ENCODE measurements at places on chromosomes 11 and 22.

- no peak for DNase-seq
Observed at GRCh38 chr11:126418887-126419286, 63.4 kb downstream of the ST3GAL4 start.

DNA sequence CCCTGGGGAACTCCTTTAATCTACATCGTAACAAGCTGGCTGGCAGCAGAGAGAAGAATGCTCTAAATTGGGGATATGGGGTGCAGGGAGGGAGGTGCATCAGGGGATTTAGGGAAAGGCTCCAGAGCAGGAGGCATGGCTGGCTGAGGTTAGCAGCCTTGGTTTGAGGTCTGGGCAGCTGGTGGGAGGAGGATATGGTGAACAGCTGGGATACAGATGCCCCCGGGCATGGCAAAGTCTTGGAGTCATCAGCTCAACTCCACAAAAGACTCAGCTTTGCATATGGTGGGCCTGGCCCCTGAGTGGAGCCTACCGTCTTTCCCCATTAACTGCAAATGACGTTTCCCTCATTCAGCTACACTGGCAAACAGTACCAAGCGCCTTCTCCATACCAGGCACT is 5.4 kb downstream of the FAM83F start:
- no peak for DNase-seq

DNA sequence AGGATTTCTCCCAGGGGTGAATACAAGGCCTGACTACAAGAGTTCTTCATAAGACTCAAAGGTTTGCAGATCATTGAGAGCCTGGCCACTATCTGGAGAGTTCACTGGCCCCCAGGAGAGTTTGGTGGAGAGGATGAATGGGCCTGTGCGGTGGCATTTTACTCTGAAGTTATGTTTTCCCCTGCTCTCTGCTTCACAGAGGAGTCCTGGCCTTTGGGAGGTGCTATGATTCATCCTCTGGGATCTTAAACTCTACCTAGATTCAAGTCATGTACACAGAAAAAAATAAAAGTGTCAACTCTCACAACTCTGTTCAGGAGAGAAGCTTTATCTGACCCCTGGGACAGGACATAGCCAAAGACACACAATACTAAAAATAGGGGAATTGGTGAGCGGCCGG is 159.1 kb upstream of the CARD18 start:
- no peak for DNase-seq

DNA sequence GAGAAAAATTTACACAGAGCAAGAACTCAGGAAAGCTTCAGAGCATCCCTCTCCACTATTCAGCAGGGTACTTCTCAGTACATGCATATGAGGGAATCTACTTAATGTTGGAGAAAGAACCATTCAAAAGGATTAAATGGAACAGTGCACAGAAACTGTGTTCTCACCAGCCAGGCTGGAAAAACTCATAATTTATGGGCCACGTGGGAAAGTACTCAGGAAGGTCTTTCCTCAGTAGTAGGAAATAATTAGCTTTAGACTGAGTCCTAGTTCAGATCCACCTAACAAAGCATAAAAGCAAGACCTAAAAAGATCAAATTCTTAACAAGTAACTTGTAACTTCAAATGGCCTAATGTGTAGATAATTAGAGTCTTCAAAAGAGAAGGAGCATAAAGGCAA is 134.0 kb downstream of the FAM76B start:
- no peak for DNase-seq

DNA sequence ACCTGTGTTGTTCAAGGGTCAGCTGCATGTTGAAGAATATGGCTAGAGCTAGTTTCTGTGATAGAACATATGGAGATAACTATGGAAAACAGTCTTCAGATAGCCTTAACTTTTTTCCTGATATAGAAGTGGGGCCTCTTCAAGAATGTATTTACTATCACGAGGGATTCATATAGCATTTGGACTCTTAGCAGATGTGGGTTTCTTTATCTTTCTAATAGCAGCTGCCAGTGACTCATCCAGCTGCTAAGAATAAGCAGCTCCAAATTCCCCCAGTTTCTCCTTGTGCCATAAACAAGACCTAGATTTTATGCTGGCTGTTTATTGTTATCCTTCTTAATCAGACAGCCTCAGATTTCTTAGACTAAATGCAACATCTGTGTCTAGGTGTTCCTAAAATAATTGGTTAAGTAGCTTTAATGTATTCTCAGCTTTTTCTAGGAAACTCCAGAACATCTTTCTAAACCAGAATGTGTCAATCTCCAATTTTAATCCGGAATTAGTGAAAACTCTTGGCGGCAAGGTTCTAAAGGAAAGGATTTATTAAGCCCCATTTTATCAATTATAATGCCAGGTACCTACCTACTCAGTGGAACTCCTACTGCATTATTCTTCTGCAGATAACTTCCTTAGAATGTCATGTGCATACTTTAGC is 119.8 kb downstream of the CSTPP1 start:
- no peak for DNase-seq

DNA sequence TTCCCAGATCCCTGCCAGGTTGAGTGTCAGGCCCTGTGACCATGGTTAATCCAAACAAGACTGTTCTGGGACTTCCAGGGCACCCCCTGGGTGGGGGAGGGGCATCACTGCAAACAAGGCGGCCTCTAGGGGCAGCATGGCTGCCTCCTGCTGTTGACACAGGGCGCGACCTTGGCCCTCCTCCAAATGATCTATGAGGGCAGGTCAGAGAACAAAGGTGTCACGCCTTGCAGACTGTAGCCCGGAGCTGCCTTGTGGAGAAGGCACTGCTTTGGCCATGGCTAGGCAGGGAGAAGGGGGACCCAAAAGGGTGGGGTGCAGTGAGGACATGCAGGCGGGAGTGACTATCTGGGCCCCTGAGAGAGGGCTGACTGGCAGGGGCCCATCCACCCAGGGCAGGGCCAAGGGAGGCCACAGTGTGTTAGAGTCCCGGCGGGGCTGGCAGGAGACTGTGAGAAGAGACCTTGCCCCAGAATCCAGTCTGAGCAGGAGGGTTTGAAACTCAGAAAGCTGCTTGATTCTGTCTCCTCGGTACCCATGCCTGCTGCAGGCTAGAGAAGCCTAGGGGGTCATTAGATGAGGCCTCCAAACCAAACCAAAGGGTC is 35.6 kb downstream of the KCNC1 start:
- peak; percentile 44 for DNase-seq

DNA sequence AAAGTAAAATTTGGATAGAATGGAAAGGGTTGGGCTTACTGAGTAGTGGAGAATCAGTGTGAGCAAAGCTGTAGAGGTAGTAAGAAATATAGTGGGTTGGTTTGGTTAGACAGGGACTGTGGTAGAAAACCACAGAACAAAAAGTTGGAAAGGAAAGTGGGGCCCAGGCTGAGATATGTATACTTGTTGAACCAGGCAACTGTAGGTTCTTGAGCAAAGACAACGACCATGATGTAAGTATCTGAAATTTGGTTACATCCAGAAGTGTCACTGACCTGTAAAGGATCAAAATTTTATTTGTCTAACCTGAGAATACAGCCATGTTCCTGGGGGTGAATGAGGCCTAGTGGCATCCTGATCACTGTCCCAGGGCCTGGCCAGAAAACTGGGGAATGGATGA is 114.1 kb downstream of the STIM1 start:
- no peak for DNase-seq

- DNase-seq, result peak; percentile 71
Observed at GRCh38 chr22:37242395-37242918, 1.6 kb downstream of the RAC2 start.

DNA sequence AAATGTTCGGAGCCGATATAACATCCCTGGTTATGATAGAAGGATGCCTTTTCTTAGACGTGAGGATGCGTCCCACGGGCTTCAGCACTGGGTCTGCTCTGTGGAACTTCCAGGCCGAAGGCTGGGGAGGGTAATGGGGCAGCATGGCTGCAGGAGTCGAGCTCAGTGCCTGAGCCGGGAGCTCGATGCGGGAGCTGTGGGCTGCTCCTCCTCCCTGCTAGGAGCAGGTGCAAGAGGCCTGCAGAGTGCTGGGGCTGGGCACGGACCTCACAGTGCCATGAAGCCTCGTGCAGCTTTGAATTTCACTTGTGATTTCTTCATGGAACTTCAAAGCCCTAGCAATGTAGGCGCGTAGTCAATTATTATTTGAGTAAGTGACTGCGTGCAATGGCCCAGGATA is 6.0 kb downstream of the TUBA8 start:
- DNase-seq, result no peak

- DNase-seq, result no peak
Observed at GRCh38 chr11:6030708-6031405, at the start of gene OR56A1. Gene OR56A1, minus strand, starts transcription at chr11:6030758. Its CDS starts 3,066 bp downstream, at chr11:6027692.

GRCh38 chr11:74006743-74007304 is 2.1 kb downstream of the UCP3 start:
- DNase-seq, result no peak

GRCh38 chr11:44659641-44660040 is 67.1 kb upstream of the TSPAN18 start:
- no peak for DNase-seq

DNA sequence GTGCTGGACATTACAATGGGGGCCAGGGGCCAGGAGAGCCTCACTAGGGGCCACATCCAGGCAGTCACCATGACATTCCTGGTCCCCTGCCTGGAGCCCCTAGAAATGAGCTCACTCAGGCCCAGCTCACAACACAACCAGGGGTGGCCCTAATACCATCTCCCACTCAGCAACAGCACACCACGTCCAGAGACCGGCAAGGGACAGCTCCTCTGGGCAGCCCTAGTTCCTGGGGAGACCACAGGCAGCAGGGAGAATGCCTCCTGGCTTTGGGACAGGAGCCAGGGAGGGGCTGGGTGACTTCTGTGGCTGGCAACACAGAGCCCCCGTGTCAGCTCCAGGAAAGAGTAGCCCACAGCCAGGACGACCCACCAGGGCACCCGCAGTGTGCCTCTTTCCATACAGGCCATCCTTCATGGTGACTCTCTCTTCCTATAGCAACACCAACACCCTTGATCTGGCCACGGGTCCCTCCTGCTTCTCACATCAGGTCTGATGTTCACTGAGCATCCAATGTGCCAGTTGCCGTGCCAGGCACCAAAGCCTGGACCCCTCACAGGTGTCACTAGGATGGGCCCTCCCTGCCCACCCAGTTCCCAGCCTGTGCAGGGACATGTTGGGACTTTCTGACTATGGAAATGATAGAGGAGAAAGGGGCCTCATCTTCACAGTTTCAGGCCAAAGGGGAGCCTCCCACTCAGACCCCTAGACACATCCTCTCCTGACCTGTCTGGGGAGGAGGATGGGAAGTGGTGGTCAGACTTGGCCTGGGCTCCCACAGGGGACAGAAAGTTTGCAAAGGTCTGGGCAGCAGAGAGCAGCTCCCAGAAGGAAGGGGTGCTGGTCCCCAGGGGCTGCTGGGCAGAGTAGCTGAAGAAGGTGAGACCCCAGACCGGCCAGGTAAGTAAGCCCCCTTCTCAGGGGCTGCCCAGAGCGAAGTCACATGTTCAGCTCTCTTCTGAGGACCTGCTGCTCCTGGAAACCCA is 43.2 kb downstream of the IGLL5 start:
- DNase-seq, result no peak

- no peak for DNase-seq
Observed at GRCh38 chr11:3108183-3108721, 51.0 kb upstream of the CARS1 start.

DNA sequence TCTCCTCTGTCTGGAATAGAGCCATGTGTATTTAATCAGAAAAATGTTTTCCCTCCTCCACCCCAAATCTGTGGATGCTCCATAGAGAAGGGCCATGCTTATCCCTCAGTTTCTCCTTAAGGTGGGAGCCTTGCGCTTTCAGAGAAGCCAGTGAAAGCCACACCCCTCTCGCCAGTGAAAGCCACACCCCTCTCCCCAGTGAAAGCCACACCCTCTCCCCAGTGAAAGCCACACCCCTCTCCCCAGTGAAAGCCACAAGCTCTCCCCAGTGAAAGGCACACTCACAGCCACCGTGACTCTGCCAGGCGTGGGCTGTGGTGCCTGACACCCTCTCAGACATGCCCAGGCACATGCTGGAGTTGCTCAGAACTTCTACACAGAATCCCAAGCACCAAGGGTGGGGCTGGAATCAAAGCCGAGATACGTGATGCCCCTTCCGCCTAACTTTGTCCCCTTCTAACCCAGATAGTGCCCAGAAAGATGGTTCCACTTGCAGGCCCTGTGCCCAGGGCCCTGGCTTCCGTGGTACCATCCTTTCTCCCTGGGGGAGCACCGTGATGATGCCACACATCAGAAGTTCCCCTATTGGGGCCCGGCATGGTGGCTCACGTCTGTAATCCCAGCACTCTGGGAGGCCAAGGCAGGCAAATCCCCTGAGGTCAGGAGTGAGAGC is 16.5 kb upstream of the PRR5 start:
- peak; percentile 76 for DNase-seq

- no peak for DNase-seq
Observed at GRCh38 chr11:130165601-130166456, 6.2 kb downstream of the ST14 start.

GRCh38 chr11:114134870-114135269 is 75.4 kb downstream of the ZBTB16 start:
- DNase-seq, result peak; percentile 68

GRCh38 chr11:33089776-33090175 is 50.4 kb downstream of the TCP11L1 start:
- DNase-seq, result no peak

- no peak for DNase-seq
Observed at GRCh38 chr11:10518123-10518522, 22.9 kb downstream of the RNF141 start.

GRCh38 chr22:49352361-49353169 is 475.1 kb downstream of the BRD1 start:
- no peak for DNase-seq

DNA sequence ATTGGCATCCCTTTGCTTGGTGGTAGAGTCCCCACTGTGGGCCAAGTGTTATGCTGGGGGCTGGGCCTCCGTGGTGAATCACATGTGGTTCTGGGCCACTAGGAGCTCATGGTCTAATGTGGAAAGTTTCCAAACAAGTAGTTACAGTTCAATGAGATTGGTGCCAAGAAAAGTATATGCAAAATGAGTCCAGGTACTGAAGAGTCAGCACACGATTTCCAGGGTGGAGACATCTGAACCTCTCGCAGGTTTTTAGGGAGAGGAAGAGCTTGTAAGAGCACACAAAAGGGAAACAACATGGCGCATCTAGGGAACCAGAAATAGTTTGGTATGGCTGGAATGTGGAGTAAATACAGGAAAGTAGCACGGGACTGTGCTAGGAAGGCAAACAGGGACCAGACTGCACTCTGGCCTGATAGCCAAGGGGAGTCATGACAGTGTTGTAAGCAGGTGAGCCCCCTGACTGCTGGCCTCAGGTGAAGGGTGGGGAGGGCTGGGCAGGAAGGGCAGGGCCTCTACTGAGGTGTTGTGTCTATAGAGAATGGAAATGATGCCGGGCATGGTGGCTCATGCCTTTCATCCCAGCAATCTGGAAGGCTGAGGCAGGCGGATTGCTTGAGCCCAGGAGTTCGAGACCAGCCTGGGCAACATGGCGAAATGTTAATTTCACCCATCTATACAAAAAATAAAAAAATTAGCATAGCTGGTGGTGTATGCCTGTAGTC is 12.6 kb downstream of the POLR2F start:
- no peak for DNase-seq

Measured in mesendoderm (in vitro differentiated cells).